MG63 (cell line): ENCODE measurements at places on chromosomes 5 and 9.

DNA sequence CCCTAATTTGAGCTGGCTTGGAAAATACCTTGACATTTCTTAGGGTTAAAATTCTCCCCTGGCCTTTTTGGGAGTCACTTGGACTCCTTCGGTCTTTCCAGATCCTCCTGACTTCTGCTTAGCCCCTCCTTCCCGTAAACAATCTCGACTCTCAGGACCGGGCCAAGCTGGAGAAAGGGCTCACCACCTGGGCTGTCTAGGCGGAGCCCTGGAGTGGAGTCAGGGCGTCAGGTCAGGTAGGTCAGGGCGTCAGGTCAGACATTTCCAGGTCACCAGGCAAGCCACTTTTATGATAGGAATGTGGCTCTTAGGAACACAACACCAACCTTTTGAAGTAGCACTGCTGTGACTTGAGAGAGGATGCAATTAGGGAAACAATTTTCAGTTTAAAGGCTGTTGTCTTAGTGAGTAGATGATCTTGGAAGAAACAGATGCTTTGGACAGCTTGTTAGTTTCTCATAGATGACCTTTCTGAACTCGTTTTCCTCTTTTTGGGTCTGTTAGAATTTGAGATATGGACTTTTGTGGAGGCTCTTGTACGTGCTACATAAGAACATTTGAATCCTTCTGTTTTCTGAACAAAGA lies 12.8 kb downstream of the OSTF1 start:
- no peak for DNase-seq

GRCh38 chr5:56176871-56177533 lies 56.1 kb downstream of the ANKRD55 start:
- DNase-seq = no peak

DNA sequence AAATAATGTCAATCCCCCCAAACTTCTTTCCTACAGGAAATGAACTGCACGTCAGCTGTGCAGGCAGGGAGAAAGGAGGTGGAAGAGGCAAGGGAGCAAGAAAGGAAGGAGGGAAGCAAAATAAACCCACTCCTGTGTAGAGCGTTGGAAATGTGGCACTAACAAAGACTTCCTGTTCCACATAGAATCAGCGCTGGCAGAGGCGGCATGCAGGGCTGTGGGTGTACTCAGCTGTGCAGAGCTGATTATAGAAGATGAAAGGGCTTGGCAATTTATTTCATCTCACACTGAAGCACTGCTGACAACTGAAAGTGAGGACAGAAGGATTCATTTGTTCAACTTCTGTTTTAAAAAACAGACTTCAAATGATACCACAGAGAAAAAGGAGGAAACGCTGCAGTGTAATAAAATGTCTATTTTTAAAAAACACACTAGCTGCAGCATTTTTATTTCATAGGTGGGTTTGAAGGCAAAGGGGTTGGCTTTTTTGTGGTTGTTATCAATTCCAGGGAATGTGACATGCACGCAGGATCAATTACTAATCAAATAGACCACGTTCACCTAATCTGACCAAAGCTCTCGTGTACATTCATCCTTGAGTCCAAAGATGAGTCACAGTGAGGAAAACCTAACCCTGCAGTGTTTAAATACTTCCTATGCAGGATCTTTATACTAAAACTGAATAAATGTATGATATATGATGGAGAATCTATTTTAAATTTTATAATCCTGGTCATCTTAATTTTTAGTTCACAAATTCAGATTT lies 583.5 kb downstream of the ZNF608 start:
- DNase-seq = peak; percentile 13

- DNase-seq = no peak
These were observed 59.2 kb downstream of the HSD17B3 start for GRCh38 chr9:96242811-96243210.

DNA sequence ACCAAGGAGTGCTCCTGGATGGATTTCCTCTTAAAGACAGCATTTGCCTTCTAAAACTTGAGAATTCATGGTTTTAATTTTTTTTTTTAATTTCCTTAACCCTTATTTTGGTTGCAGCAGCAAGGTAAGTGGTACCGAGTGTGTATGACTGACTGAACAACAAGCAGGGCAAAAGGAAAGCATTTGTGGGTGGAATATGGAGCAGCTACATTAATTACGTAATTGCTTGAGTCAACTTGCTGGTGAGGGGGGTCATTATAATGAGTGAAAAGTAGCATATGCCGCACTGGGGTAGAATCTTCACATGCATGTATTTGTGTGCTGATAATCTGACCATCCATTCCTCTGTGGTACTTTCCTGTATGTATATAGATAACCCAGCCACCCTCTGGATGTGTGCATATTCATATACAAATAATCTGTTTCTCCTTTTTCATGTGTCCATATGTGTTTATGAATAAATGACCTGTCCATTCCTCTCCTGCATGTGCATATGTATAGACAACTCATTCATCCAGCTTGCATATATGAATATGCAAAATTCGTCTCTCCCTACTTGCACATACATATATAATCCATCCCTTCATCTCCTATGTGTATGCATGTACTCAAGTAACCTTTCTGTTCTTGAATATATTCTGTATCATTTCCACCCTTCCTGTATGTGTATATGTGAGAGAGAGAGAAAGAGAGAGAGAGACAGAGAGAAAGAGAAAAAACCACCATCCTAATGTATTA lies 147.5 kb upstream of the RUSC2 start:
- no peak for DNase-seq

- no peak for DNase-seq
These were observed 14.6 kb downstream of the ANKS6 start for GRCh38 chr9:98781588-98782383.

GRCh38 chr9:131589124-131589711 lies 43.9 kb downstream of the PRRT1B start:
- no peak for DNase-seq

- DNase-seq = no peak
These were observed 13.6 kb downstream of the ROPN1L start for GRCh38 chr5:10455277-10455670.

DNA sequence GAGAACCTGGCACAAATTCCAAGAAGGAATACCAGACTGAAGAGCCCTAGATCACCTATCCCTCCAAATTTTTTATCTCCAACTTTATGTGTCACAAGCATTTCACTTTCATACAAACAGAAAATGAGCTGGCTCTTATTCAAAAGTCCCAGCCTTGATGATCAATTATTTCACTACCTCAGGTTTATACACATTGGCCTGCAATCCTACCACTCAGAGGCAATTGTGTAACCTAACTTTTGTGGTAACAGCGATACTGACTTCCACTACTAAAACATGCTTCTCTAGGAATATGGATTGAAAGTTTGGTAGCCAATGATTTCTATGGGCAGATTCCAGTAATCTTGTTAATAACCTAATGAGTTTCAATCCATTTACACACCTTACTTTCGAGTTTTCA lies 10.5 kb downstream of the RNF38 start:
- no peak for DNase-seq

- DNase-seq = peak; percentile 95
These were observed 77.9 kb downstream of the SEMA5A start for GRCh38 chr5:9468060-9468388.

DNA sequence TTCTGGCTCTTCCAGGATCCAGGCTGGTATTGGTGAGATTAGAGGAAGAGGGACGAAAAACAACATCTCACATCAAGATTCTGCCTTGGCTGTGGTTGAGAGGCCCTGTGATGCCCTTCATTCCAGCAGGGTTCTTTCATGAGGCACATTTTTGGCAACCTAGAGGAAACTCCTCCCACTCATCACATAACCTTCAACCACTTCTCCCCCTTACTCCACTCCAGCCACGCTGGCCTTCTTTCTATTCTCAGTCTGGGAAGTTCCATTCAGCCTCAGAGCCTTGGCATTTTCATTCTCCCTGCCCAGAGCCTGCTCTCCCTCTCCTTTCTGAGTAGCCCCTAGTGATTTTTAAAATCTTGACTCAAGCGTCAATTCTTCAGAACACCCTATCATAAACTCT lies 337.5 kb downstream of the ZSWIM6 start:
- DNase-seq = no peak

- DNase-seq = no peak
These were observed 277.3 kb downstream of the GLIS3 start for GRCh38 chr9:4022435-4023067.

GRCh38 chr5:139514486-139514856 lies 31.9 kb upstream of the STING1 start:
- no peak for DNase-seq

- DNase-seq = no peak
These were observed 92.8 kb downstream of the TAF11L14 start for GRCh38 chr5:17727098-17727497.

DNA sequence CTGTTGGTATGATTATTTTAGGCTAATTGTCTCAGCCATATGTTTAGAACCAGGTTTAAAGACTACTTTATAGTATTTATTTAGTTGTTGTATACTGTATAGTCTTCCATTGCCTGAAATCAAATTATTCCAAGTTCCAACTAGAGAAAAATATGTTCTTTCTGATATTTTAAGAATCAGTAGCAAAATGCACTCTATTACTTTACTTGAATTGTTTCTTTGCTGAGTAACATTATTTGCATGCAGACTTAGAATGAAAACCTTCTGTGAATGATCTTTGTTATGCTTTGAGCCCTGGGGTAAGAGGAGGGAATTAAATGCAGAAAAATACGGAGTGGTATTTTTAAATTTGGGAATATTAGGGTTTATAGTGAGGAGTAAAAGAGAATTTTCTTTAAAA lies 47.9 kb downstream of the MEGF10 start:
- DNase-seq = no peak

- DNase-seq = no peak
These were observed 68.6 kb downstream of the LRRC70 start for GRCh38 chr5:62647241-62647640.

DNA sequence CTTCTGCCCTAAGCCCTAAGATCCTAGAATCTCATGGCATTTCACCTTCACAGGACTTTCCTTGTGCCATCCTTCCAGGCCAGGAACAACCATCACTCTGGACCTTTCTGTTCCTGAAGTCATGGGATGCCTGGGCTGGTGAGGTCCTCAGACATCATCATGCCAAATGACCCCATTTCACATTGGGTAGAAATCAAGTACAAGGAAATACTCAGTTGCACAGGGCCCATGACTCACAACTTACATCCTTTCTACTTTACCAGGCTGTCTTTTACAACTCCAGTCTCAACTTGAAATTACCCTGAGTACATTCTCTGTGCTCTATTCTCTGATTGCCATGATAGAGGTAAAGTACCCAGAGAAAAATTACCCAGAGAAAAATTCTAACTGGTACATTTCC lies 167.1 kb downstream of the PIK3R1 start:
- DNase-seq = no peak

- DNase-seq = no peak
These were observed 51.6 kb downstream of the ALG2 start for GRCh38 chr9:99169982-99170761.

DNA sequence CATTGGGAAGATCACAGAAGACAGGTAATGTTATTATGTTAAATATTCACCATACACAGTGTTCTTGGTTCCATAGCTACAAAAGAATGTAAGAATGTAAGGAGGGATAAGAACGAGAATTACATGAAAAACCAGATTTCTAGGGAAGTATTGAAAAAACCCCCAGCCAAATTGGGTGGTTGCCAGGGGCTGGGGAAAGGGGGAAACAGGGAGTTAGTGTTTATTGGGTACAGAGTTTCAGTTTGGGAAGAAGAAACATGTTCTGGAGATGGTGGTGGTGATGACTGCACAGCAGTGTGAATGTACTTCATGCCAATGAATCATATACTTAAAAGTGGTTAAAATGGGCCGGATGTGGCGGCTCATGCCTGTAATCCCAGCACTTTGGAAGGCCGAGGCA lies 40.3 kb downstream of the GLRX start:
- no peak for DNase-seq

DNA sequence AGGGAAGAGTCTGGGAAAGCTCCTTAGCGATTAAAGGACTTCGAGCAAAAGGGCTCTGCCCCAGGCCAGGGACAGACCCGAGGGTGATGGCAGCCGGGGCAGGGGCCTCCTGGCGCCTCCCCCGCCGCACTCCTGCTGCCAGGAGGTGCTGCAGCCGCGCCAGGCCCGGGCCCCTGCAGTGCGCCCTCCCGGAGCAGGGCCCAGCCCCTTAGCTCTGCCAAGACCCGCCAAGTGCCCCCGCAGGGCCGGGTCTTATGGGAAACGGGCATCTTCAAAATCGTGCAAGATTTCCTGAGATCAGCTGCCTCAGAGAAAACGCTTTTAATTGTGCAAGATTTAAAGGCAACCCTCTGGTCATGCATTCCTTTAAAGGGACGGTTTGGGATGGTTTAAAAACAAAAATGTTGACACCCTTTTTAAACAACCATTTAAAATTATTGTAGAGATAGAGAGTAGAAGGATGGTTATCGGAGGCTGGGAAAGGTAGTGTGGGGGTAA lies 52.4 kb downstream of the CDC14B start:
- DNase-seq = no peak

DNA sequence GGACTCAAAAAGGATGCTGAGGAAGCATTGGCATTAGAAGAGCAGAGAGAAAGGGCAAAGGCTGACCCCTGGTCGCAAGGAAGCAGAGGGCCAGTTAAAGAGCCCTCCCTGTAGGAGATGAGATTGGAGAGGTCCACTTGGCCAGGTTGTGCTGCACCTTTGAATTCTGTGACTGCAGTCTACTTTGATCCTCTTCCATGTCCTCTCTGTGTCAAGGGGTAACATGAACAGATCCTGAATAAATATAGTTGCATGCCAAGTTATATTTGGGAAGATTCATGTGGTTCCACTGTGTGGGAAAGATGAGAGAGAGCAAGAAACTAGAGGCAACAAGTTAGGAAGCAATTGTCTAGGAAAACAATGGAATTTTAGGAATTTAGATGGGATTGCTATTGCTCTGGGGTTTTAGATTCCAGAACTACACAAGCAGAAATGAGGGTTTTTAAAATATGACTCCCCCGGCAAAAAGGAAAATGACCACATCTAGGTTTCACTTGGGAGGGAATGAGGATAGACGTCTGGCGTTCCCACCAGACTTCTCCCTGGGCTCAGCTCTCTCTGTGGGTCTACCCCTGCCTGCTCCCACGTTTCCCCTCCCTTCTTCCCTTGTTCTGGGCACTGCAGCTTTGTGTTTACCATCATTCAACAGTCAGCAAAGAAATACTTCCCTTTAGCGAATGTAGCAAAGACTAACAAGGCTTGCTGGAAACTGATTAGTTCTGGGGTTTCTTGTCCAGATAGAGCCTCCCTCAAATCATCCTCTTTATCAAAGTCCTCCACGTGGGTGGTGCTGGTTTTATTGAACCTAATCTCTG lies 63.6 kb downstream of the SNX18 start:
- no peak for DNase-seq

- DNase-seq = no peak
These were observed 132.6 kb downstream of the SPOCK1 start for GRCh38 chr5:137366526-137366925.

GRCh38 chr5:53917826-53918225 lies 357.4 kb downstream of the NDUFS4 start:
- no peak for DNase-seq

DNA sequence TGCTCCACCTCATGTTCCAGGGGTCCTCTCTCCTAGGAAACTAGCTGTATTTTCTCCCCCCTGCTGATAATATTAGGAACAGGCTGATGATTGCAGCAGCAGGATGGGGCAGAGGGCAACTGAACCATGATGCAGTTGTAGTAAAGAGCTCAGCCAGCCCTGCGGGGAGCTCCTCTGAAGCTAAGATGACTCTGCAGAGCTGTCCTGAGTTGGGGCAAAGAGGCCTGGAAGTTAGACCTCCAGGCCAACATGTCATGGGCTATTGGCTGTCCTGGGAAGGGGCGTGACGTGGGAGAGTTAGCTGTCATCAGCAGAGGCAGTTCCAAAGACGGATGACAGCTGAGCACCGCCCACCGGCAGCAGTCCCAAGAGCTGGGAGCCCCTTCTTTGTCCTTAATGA lies 6.6 kb upstream of the FBP1 start:
- no peak for DNase-seq
